ENCODE measurements at places on chromosomes 6 and 20.

- no peak overlapping the region for H3K27ac ChIP-seq
- no peaks in the 10 kb centered on the region for H3K4me1 ChIP-seq
- H3K27me3 ChIP-seq: no peaks in the 10 kb centered on the region
- H3K4me3 ChIP-seq: no peak overlapping the region
- no peak for DNase-seq
- peaks cover 3% of the 10 kb centered on the region for H3K36me3 ChIP-seq
Observed at GRCh38 chr20:5141615-5142014, 14.8 kb downstream of the CDS2 start.

GRCh38 chr20:35215066-35215956 lies 11.2 kb upstream of the MMP24 start:
- H3K36me3 ChIP-seq: no peaks in the 10 kb centered on the region
- no peak overlapping the region for H3K4me3 ChIP-seq
- no peaks in the 10 kb centered on the region for H3K4me1 ChIP-seq
- H3K27me3 ChIP-seq: no peaks in the 10 kb centered on the region
- DNase-seq: no peak

DNA sequence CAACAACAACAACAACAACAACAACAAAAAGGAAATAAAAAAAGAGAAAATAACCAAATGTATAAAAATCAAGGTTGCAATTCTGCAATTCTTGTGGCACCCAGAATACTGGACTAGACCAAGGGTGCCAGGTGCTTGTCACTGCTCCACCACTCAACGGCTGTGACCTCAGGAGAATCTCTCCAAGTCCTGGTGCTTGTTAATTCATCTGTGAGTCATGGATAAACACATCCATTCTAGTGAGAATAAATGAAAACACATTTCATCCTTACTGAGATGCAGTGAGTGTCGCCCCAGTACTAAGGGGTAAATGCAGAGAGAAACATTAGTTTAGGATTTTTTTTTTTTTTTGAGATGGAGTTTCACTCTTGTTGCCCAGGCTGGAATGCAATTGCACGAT lies 32.0 kb downstream of the HLA-C start:
- DNase-seq: no peak
- no peaks in the 10 kb centered on the region for H3K36me3 ChIP-seq
- no peaks in the 10 kb centered on the region for H3K27me3 ChIP-seq
- H3K4me3 ChIP-seq: no peak overlapping the region
- no peaks in the 10 kb centered on the region for H3K4me1 ChIP-seq

DNA sequence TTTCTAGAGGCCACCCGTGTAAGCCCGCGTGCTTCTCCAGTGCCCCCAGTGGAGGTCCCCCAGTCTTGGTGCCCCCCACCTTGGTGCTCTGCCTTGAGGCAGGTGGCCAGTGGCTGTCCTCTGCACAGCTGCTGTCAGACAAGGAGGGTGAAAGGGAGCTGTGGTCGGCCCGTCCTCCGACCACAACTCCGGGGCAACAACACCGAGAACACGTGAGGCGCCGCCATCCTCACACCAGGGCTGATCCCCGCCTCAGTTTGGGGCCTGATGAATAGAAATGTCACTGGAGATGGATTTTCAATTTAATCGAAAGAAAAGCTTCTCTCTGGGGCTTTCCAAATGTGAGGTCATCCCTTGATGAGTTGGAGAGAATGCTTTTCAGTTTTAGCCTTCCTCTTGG lies 304.6 kb downstream of the CDH4 start:
- no peak overlapping the region for H3K4me3 ChIP-seq
- no peak for DNase-seq
- H3K4me1 ChIP-seq: no peaks in the 10 kb centered on the region
- H3K27me3 ChIP-seq: no peaks in the 10 kb centered on the region
- no peaks in the 10 kb centered on the region for H3K36me3 ChIP-seq

- no peak overlapping the region for H3K4me3 ChIP-seq
- DNase-seq: no peak
- H3K36me3 ChIP-seq: peaks cover 78% of the 10 kb centered on the region
- no peak overlapping the region for H3K27ac ChIP-seq
Observed at GRCh38 chr20:4797275-4797674, 75.6 kb downstream of the PRND start.

DNA sequence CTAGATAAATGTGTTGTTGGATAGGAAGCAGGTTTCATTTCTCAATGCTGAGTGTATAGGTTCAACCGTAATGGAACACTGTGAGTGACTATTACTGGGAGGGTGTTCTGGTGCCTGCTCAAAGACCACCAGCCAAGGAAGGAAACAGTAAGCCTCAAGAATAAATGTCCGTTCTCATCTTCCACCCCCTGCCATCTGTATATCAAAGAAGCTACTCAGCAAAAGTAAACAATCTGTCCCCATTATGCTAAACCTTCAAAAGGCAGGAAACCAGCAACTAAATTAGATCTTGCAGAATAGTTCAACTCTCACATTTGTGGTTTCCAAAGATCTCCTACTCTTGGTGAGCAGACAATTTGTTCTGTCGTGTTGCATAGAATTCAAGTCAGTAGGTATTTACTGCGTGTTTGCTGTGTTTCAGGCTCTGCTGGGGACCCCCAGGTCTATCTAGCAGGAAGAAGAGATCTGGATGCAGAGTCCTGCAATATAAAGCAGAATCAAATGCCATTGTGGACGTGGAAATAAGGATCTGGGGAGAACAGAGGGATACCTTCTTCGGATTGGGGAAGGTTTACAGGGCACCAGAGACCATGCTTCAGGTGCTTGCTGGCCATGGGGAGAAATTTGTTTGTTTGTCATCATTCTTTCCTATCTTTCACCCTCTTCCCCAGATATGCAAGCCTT lies 87.3 kb downstream of the SCML4 start:
- H3K4me1 ChIP-seq: peaks cover 81% of the 10 kb centered on the region
- H3K36me3 ChIP-seq: peaks cover 4% of the 10 kb centered on the region
- DNase-seq: peak; percentile 75
- H3K4me3 ChIP-seq: no peak overlapping the region
- H3K27me3 ChIP-seq: no peaks in the 10 kb centered on the region

- peaks cover 7% of the 10 kb centered on the region for H3K36me3 ChIP-seq
- H3K27ac ChIP-seq: no peak overlapping the region
- no peaks in the 10 kb centered on the region for H3K27me3 ChIP-seq
- no peak for DNase-seq
Observed at GRCh38 chr6:142838821-142839685, 105.9 kb downstream of the HIVEP2 start.

Measured in natural killer cell (primary cell).